ENCODE measurements at places on chromosomes 12 and 14.

DNA sequence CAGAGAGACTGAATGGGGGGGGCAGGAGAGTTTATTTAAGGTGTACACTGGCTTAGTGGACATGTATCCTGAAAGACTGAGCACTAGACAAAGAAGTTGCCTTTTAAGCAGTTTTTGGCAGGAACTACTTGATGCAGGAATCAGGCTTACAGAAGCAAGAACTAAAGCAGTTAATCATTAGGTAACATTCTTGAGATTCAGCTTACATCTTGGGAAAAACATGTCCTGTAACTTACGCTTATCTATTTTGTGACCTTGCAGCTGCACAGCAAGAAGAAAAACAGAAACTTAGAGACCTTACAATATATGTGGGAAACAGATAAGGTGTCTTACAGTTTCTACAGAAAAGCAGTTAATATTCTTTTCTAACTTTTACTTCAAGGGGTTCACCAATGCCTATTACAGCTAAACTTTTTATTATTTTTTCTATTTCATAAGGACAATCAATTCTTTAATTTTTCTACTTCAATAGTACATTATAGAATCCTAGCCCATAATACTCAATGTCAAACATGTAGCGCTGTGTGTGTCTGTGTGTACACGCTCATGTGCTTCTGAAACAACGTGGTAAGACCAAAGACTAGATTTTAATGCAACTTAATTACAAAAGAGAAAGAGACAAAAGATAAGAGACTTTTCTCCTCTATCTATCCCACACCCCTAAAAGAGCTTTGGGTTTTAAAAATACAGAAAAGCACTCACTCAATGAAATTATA lies 276.9 kb downstream of the PRKD1 start:
- DNase-seq: no peak

GRCh38 chr14:44448951-44449358 lies 58.1 kb downstream of the FSCB start:
- no peak for DNase-seq

- no peak for DNase-seq
Observed at GRCh38 chr14:94460631-94461416, 8.2 kb upstream of the SERPINA11 start.

DNA sequence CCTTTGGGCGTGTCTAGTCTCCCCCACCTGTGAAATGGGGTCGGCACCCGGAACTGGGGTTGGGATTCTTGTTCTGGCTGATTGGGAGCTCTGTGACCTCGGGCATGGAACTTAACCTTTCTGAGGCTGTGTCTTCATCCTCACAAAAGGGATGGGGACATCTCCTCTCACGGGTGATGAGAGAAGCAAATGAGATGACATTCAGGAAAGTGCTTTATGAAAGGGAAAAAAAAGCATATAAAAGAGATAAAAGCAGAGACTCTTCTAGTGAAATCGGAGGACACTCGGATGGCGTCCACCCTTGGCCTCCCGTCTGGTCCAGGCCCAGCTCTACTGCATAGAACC lies 98.9 kb downstream of the LRRC74A start:
- DNase-seq: no peak

DNA sequence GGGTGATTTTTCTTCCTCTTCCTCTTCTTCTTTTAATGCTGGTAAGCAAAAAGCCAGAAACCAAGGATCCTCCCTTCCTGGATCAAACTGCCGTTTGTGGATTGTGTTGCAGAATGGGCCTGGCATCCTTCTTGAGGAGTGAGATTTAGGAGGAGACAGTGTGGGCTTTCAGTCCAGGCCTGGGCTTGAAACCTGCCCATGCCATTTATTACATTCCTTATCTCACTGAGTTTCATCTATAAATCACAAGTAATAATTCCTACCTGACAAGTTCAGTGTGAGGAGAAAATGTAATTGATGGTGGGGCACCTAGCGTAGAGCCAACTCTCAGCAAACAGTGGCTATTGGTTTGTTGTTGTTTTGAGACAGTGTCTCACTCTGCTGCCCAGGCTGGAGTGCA lies 126.4 kb downstream of the SLC35F4 start:
- DNase-seq: no peak

DNA sequence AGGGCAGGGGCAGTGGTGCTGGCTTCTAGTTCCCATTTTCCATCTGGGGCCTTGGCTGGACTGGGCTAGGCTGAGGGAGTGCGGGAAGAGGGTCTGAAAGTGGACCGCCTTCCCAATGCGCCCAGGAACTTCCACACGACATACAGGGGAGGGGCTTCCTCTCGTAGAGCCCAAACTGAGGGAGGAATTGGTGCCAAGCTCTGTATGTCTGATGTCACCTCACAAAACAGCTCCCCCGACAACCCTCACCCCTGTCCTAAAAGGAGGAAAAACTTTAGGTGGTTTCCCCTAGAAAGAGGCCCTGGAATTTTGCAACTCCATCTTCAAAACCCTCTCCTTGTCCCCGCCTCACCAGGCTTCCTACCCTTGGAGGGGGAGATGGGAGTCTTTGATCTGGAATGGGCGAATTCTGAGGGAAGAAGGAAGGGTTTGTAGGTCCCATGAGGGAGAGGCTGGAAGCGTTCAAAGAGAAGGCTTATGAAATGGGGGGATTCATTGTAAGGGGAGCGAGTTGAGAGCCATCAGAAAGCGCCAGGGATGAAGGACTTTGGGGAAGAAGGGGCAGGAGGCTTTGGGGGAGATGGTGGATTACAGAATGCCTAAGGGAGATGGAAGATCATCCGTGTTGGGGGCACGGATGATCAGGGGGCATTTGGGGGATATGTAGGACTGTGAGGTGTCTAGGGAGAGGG lies 844 bp downstream of the GLTP start:
- DNase-seq: no peak

DNA sequence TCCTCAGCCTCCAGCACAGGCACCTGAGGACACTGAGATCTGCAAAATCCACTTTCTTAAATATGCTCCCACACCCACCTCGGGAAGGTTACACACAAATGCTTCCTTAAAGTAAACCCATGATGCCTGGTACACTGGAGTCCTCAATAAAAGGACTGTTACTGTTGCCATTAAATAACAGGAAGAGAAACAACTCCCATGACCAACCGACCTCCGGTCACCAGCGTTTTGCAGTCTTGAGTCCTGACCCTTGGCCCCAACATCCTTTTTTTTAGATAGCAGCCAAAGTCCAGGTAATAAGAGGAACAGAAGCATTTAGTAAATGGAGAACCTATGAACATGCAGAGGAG lies 42.4 kb downstream of the ITPK1 start:
- DNase-seq: no peak

GRCh38 chr14:51157012-51157411 lies 62.1 kb upstream of the TRIM9 start:
- no peak for DNase-seq

- DNase-seq: no peak
Observed at GRCh38 chr14:105738638-105739037, 212.3 kb downstream of the TMEM121 start.

- DNase-seq: no peak
Observed at GRCh38 chr14:32339188-32339587, 10.1 kb downstream of the AKAP6 start.

GRCh38 chr14:42535397-42535796 lies 928.7 kb downstream of the LRFN5 start:
- DNase-seq: no peak

- no peak for DNase-seq
Observed at GRCh38 chr14:92538412-92538985, 24.9 kb downstream of the RIN3 start.

DNA sequence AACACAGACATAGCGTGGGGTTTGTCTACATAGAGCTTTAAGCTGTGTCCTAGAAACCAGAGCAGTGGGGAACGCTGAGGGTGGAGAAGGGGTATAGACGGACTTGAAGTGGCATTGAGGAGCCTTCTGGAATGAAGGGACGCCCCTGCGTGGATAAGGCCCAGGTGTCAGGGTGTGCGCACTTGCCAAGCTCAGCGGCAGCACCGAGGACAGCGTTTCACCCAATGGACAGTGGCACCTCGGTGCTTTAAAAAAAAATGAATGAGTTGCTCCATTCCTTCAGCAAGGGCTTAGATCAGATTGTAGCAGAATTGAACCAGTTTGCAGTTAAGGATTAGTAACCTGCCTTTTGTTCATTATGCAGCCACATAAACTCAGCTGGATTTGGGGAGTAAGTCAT lies 33.6 kb upstream of the MMP17 start:
- DNase-seq: no peak

DNA sequence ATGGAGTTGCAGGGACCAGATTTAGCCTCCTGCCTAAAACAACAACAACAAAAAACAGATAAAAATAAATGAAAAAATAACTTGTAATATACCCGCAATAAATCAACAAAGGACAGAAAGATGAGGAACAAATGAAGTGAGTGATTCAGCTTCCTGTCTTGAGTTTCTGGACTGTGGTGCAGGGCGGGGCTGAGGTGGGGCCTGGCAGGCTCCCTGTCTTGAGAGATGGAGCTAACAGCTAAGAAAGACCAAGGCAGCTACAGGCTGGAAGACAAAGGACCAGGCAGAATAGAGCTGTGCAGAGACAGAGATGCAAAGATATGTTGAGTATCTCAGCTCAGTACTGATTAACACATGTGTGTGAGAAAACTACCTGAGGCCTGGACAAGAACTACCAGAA lies 879.2 kb downstream of the AACS start:
- DNase-seq: no peak

- no peak for DNase-seq
Observed at GRCh38 chr14:100317912-100318808, 5.0 kb upstream of the SLC25A47 start.

DNA sequence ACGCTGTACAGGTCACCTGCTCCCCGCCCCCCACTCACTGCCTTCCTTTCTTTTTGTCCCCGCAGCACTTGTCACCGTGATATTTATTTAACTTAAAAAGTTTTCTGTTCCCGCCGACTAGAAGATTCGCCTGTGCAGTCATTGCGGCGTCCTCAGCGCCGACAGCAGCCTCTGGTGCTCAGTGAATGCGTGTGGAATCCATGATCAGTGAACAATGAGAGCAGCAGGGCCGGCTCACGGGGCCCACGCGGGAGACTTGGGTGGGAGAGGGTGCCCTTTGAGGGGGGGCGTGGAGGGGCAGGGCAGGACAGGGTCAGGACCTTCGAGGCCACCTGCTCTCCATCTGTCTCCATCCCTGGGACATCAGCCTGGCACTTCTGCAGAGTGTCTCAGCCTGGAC lies 24.5 kb downstream of the BEGAIN start:
- DNase-seq: no peak

GRCh38 chr14:70642303-70643235 lies 853 bp downstream of the TTC9 start:
- peak; percentile 15 for DNase-seq

- DNase-seq: no peak
Observed at GRCh38 chr12:84764001-84764400, 148.6 kb downstream of the SLC6A15 start.

- no peak for DNase-seq
Observed at GRCh38 chr14:94638339-94638738, 26.1 kb downstream of the SERPINA3 start.

DNA sequence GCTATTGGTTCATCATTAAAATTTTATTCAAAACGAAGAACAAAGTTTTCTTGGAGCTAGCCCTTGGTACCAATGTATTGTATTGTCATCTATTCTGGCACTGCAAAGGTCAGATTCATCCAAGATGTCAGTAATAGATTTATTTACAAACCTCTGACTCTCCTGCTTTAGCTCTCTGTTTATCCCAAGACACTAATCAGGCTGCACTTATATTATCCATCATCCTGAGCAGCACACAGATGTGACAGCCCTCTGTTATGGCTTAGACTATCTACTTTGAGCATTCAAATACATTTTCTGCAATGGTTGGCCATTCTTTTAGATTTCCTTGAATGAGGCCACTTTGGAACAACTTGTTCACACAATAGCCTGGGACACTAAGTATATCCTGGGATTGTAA lies 5.0 kb upstream of the PTPRR start:
- no peak for DNase-seq

- peak; percentile 60 for DNase-seq
Observed at GRCh38 chr12:78863482-78864402, 832 bp upstream of the SYT1 start.

GRCh38 chr12:22543246-22544037 lies 900 bp downstream of the C2CD5 start:
- peak; percentile 44 for DNase-seq

- no peak for DNase-seq
Observed at GRCh38 chr12:132415327-132416120, 74.4 kb upstream of the FBRSL1 start.

GRCh38 chr12:42587601-42588523 lies 1.7 kb downstream of the PRICKLE1 start:
- no peak for DNase-seq

GRCh38 chr12:114269153-114269552 lies 136.8 kb downstream of the TBX5 start:
- no peak for DNase-seq

DNA sequence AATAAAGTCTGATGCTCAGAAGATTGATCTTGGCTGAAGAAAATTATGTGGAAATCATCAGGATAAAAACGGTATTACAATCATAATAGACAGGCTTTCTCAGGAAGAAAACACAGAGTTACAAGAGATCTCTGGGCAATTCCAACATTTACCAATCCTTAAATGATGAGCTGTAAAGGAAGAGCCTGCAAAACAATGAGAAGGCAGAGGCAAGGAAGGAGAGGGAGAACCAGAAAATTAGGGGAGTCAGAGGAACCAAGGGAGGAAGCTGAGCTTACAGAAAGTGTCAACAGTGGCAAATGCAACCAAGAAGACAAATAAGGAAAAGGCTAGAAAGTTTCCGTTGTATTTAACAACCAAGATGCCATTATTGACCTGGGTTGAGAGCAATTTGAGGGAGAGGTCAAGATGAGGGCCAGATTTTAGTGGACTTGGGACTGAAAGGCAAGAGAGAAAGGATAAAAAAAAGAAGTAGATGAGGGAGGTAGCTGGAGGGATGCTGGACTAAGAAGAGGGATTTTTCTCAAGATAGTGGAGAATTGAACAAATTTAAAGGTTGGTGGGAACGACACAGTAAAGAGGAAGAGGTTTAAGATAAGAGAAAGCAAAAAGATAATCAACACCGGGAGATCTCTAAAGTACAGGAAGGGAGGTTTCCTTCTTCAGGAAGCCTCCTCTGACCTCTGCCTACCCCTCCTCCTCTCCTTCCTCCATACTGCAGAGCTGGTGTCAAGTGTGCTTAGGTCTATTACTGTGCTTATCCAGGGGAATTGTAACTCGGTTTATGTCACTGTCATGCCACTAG lies 116.9 kb downstream of the DUSP6 start:
- DNase-seq: no peak

GRCh38 chr12:125888921-125889320 lies 823.7 kb downstream of the AACS start:
- DNase-seq: no peak

- no peak for DNase-seq
Observed at GRCh38 chr14:98591161-98591560, 680.8 kb downstream of the BCL11B start.

Measured in posterior cingulate gyrus (tissue), 11 donors.